GM23338 (cell line): ENCODE measurements at places on chromosomes 6 and 20. TPM values are rescaled to one million over a fixed set of nuclear protein-coding genes. Genes with fewer than 3 reads are reported as not detected.

GRCh38 chr6:110642711-110643110 lies 166.3 kb upstream of the SLC22A16 start:
- DNase-seq: no peak

Gene BMP7
- 15.9 and 17.8 TPM in 2 replicates for polyA plus RNA-seq

DNA sequence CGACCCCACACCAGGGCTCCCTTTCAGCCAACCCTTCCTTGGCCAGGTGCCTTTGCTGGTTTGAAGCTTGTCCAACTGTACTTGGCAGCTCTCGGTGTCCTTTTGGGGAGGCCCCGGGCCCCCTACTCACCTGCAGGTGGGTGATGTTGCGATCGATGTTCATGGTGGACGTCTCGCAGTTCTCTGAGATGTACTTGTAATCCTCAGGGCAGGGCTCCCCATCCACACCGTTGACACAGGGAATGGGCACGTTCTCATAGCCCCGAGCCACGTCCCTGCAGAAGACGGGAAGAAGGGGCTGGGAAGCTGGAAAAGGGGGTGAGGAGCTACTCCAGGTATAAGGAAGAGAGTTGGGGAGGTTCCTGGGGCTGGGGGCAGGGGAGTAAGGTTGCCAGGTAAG lies 4.9 kb upstream of the SLC44A4 start:
- no peak for DNase-seq

Gene DEFB115
- polyA plus RNA-seq: 1.1 and 1.6 TPM in 2 replicates

GRCh38 chr6:165705941-165706340 lies 42.9 kb upstream of the PDE10A start:
- DNase-seq: no peak

Gene ADGRF4
- not detected in 2 replicates for polyA plus RNA-seq

DNA sequence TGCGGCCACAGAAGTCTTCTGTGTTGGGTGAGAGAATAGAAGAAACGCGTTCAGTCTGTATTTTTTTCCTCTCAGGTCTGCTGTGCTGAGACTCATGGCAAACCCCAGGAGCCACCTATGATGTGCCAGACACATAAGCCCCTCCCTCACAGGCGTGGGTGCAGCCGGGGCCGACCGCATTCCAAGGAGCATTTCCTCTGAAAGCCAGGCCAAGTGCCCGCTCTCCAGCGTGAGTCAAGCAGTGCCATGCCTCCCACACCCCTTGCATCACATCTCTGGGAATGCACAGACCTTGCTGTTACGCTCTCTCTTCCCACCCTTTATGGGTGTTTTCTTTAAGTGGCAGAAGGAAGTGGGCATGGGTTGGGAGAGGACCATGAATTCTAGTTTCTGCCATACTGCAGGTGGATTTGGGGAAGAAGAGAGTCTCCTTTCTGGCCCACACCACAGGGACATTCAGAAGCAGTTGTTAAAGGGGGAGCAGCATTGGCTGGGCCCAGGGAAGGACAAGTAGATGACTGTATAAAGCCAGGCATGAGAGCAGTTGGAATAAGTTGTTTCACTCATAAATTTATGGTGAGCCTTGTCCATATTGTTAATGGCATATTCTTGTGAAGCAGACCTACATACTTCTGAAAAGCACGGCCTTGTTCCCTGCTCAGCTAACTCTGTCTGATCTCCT lies 37.1 kb upstream of the TFAP2A start:
- DNase-seq: peak; percentile 25

- DNase-seq: no peak
These were observed 162.2 kb downstream of the SMOC2 start for GRCh38 chr6:168603234-168603633.

- DNase-seq: no peak
These were observed 78.4 kb downstream of the PREP start for GRCh38 chr6:105324386-105324950.

Gene SIRPD
- not detected in 2 replicates for polyA plus RNA-seq

DNA sequence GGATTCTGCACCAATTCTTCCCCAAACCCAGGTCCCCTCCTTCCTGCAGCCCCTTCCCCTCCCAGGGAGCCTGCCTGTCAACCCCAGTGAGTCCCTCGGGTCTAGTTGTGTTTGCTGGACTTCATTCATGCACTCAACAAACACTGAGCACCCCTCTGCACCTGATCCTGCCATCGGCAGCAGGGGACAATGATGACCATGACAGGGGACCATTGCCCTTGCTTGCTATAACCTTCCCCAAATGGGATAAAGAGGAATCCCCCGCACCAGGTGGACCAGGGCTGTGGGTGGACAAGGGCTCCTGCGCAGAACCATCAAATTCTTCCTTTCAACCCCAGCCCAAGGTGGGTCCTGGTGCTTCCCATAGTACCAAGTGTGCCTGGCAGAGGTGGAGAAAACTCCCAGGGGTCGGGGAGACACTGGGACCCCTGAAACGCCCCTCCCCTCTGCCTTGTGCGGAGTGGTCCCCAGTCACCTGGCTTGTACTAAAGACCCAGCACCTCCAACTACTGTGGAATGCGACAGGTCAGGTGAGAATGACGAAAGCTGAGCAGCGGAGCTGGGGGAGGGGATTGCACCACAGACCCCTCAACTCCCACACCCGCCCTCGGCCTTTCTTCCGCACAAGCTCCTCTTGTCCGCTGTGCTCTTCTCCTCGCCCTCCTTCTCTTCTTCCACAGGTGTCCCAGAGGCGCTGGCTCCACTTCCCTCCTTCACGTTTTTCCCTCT lies 119.9 kb upstream of the ZNF217 start:
- peak; percentile 85 for DNase-seq

GRCh38 chr20:33821270-33821836 lies 10.2 kb downstream of the CHMP4B start:
- no peak for DNase-seq

Gene HMGCLL1
- 0.19 TPM in 1 of 2 replicates, not detected in the other for polyA plus RNA-seq

DNA sequence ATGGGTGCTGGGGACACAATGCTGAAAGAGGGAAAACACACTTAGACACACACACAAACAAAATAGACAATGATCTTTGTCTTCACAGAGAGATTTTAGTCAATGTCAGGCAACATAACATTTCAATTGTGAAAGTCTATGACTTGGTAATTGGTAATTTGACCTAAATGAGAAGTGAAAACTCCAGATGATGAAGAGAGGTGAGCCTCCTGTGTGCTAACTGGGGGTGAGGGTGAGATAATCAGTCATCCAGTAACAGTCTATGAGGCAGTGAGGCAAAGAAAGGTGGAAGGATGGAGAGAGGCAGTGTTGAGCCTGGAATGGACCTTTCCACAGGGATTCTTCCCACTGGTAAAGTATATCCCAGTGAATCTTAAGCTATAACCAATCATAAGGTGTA lies 744.2 kb downstream of the MAFB start:
- no peak for DNase-seq

Gene LIME1
- polyA plus RNA-seq: 4.7 and 7.4 TPM in 2 replicates

DNA sequence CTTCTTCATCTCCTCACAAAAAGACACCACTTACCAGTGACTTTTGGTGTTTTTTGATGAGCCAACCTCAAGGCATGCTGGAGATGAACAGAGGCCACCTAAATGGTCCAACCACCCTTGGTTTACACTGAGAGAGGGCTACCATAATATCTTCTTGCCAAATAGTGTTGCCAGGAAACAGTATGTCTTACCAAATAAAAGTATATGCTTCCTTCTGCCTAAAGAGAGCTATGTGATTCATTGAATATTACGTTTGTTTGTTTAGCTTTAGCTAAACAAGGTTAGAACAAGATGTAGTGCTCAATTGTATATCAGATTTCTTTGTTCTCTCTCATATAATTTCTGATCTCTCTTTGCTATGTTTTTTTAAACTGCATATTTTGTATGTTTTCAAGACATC lies 40.6 kb upstream of the BMP6 start:
- no peak for DNase-seq

GRCh38 chr6:149948011-149948410 lies 6.2 kb downstream of the ULBP2 start:
- DNase-seq: no peak

GRCh38 chr6:108734271-108734922 lies 113.8 kb upstream of the ARMC2 start:
- no peak for DNase-seq

- no peak for DNase-seq
These were observed 80.2 kb downstream of the CAP2 start for GRCh38 chr6:17473554-17473953.

GRCh38 chr20:36259177-36260061 lies 23.1 kb downstream of the AAR2 start:
- peak; percentile 32 for DNase-seq

Gene CEP43
- polyA plus RNA-seq: 33.8 and 39.9 TPM in 2 replicates

GRCh38 chr6:112021691-112022310 lies 32.1 kb upstream of the CCN6 start:
- no peak for DNase-seq

Gene LEMD2
- polyA plus RNA-seq: 28.6 and 32.0 TPM in 2 replicates

DNA sequence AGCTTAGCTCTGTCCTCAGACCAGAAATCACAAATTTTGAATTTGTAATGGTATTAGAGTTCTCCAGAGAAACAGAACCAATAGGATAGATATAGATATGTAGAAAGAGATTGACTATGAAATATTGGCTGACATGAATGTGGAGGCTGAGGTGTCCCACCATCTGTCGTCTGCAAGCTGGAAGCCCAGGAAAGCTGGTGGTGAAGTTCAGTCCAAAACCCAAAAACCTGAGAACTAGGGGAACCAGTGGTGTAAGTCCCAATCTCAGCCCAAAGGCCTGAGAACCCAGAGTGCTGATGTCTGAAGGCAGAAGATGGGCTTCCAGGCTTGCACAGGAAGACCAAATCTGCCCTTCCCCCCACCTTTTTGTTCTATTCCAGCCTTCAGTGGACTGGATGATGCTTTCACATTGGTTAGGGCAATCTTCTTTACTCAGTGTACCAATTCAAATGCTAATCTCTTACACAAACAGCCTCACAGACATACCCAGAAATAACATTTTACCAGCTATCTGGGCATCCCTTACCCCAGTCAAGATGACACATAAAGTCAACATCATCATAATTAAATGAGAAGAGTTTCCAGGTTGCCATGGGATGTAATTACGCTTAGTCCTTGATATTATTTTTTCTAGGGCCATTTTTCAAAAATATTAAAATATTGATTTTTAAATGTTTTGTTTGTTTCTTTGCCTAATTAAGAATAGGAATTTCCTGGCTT lies 570.8 kb downstream of the UTRN start:
- no peak for DNase-seq

DNA sequence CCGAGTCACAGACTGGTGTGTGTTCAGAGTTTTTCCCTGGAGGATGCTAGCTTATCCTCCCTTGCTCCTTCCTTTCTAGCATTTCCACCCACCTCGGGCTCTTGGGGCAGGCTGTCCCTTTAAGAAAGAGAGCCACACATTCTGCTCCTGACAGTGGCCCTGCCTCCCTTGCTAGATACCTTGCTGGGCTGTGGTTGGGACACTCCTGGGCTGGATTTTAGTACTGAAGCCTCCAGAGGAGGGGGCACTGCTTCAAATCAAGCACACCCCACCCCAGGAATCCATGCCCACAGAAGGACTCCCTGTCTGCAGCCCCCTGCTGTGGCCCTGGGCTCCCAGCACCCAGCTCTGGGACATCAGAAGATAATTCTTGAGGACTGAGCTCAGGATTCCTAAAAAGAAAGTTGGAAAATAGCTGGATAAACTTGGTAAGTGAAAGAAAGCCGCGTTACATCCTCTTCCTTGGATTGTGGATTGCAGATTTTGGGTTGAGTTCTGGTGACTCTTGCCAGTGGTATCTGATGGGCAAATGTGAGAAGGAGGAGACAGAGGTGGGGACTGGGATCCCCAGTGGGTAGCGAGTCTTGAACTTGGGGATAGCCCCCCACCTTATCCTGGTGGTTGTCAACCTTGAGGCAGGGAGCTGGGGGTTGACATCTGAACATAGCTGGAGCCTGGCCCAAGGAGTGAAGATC lies 29.0 kb downstream of the DAAM2 start:
- DNase-seq: no peak

DNA sequence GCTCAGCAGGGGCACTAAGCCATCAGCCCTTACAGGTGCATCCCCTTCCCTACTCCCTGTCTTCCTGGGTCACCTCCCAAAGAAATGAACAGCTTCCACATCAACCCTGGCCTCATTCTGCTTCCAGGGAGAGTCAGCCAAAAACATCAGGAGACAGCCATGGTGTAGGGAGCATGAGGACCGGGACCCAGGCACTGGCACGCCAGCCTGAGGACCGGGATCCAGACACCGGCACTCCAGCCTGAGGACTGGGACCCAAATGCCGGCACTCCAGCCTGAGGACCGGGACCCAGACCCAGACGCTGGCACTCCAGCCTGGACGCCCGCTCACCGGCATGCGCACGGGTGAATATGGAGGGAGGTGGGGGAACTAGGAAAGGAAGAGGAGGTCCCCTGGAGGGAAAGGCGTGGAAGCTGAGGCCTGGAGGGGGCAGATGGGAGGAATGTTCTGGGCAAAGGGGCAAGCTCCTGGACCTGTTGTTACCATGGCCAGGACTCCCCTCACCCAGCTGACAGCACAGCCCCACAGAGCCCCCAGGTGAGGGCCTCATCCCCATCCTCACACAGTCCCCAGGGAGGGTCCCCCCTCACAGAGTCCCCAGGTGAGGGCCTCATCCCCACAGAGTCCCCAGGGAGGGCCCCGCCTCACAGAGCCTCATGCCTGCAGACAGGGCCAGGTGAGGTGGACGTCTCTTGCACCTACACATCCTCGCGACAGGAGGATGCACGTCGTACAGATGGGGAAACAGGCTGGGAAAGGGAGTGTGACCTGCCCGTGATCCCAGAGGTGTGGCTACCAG lies 26.0 kb upstream of the MRGBP start:
- no peak for DNase-seq

DNA sequence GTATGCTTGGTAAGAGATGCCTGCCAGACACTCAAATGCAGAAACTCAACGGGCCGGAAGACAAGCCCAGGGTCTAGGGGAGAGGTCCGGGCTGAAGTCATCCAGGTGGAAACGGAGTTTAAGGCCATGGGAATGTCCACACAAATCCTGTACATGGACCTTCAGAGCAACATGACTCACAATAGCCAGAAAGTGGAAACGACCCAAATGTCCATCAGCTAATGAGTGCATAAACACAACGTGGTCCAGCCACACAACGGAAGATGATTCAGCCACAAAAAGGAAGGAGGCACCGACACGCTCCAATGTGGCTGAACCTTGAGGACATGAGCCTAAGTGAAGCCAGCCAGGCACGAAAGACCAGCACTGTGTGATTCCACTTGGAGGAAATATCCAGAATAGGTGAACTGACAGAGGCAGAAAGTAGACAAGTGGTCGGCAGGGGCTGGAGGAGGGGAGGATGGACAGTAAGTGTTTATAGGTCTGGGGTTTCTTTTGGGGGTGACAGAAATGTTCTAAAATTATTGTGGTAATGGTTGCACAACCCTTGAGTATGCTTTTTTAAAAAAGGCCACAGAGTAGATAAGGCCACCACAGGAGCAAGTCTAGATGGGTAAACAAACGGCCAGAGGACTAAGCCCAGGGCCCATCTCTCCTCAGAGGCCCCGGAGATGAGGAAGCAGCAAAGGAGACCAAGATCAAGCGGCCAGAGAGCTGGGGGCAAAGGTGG lies 105.6 kb downstream of the PREX1 start:
- DNase-seq: no peak
